ENCODE measurements at places on chromosomes 12 and 14. TPM values are rescaled to one million over a fixed set of nuclear protein-coding genes. Genes with fewer than 3 reads are reported as not detected.

L2HGDH gene
- total RNA-seq, result 10.5 TPM

BBS10 gene
- total RNA-seq, result 10.0 TPM

PSME2 gene
- 170 TPM for total RNA-seq

C12orf54 gene
- not detected for total RNA-seq

ASCL1 gene
- total RNA-seq, result not detected

CDH24 gene
- 2.7 TPM for total RNA-seq

SEC23A gene
- 119 TPM for total RNA-seq

KRT8 gene
- total RNA-seq, result not detected

NRIP2 gene
- not detected for total RNA-seq

ART4 gene
- total RNA-seq, result not detected

OR6C2 gene
- not detected for total RNA-seq

PAPOLA gene
- 141 TPM for total RNA-seq

GLT1D1 gene
- total RNA-seq, result under 0.01 TPM

AMHR2 gene
- total RNA-seq, result not detected

LBHD2 gene
- total RNA-seq, result not detected

STAB2 gene
- not detected for total RNA-seq

MYF6 gene
- total RNA-seq, result not detected

SRGAP1 gene
- 8.2 TPM for total RNA-seq

HSPB8 gene
- 7.0 TPM for total RNA-seq

GNG2 gene
- total RNA-seq, result 90.9 TPM

CFAP73 gene
- total RNA-seq, result not detected

DENR gene
- total RNA-seq, result 26.2 TPM

OR10G3 gene
- total RNA-seq, result not detected

TDRD9 gene
- total RNA-seq, result 1.5 TPM

MMP14 gene
- 370 TPM for total RNA-seq

GPD1 gene
- total RNA-seq, result not detected

IAPP gene
- total RNA-seq, result not detected

RGS6 gene
- total RNA-seq, result not detected

TMEM253 gene
- not detected for total RNA-seq

OR4K17 gene
- total RNA-seq, result not detected

CABP1 gene
- not detected for total RNA-seq

ADCY6 gene
- total RNA-seq, result 24.5 TPM

CIT gene
- 112 TPM for total RNA-seq

OR8S1 gene
- not detected for total RNA-seq

MANSC4 gene
- 0.36 TPM for total RNA-seq

INSM2 gene
- not detected for total RNA-seq

EPYC gene
- total RNA-seq, result not detected

RAD9B gene
- 0.31 TPM for total RNA-seq

NOS1 gene
- not detected for total RNA-seq

TAS2R31 gene
- total RNA-seq, result 3.3 TPM

GPR65 gene
- total RNA-seq, result not detected

PRB4 gene
- total RNA-seq, result not detected

UNC79 gene
- total RNA-seq, result not detected

TAS2R46 gene
- total RNA-seq, result 1.7 TPM

ARHGDIB gene
- total RNA-seq, result 2.4 TPM

MYO1H gene
- not detected for total RNA-seq

MMP17 gene
- 69.8 TPM for total RNA-seq
